Posterior cingulate gyrus (tissue), 11 donors: ENCODE measurements at places on chromosomes 2 and 18.

DNA sequence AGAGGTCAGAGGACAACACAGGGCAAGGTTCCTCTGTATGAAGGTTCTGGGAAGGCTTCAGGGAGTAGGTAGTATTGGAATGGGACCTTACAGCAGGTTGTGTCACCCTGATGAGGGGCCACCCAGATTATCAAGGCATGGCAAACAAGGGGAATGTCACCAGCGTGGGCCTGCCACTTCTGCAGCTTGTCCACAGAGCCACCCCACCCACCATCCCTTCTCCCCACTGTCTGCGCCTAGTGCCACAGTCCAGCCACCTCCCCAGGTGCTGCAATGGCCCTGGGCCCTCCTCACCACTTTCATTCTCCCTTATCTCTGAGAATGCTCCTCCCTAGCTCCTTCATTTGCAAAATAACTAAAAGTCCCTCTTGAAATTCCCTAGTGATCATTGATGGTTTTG lies 170.3 kb downstream of the TTC32 start:
- DNase-seq, result peak; percentile 42

- DNase-seq, result no peak
These were observed 100.7 kb downstream of the EHBP1 start for GRCh38 chr2:62806231-62806630.

DNA sequence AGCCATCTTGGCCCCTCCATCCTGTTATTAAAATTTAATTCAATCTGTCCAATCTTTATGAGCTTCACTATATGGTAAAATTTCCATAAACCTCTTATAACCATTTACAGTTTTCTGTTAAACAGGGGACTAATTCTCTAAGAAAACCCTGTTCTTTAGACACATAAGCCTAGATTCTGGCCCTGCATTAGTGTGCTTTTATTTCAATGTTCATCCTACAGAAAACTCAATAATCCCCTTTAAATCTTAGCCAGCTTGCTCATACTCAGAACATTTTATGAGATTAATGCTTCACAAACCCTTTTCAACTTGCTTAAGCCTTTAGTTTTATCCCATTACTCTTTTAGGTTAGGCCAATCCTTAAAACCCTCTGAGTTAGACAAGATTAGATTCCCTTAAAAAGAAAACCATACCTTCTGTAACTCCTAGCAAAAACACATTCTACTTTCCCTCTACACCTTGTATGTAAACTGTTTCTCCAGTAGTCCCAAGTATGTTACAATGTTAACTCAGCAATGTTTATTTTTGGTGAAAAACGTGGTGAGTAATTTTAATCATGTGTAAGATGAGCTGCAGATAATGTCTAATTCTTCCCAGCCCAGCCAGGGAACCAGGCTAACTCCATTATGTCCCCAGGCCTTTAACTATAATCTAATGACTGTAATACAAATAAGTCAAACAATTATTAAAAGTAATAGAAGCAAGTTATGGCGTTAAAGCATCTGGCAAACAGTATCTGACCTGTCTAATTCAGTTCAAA lies 1953.4 kb upstream of the LRRTM1 start:
- DNase-seq, result no peak

DNA sequence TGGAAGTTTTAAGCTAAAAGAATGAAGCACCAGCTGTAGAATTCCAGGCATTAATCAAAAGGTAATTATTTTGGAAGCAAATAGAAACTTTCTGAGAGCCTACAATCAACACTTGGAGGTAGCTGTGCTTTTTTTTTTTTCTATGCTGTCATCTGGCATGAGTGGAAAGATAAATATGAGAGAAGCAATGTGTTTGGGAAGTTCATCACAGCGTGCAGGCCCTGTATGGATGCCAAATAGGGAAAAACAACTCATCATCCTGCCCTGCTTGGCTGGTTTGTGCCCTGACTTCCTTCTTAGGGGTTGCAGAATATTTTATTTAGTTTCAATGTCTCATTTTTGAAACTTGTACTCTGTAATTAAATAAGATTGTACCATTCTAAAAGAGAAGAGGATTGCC lies 437.4 kb downstream of the PIK3C3 start:
- no peak for DNase-seq

DNA sequence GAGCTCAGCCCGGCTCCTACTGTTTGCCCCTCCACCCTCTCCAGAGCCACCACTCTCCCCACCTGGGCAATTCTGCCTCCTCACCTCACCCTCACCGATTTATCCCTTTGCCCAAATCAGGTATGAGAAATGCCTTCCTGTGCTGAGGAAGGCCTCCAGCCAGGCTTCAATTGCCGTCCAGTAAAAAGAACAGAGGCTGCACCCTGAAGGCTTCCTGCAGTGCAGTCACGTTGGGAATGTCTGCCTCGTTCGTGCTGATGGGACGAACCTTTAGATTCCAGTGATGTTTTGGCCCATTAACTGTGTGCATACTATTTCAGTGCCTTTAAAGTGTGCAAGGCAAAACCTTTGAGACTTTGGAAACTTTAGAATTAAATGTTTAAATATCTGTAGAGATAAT lies 34.2 kb downstream of the ATP6V1C2 start:
- no peak for DNase-seq

GRCh38 chr18:27008575-27008974 lies 143.1 kb upstream of the AQP4 start:
- no peak for DNase-seq

DNA sequence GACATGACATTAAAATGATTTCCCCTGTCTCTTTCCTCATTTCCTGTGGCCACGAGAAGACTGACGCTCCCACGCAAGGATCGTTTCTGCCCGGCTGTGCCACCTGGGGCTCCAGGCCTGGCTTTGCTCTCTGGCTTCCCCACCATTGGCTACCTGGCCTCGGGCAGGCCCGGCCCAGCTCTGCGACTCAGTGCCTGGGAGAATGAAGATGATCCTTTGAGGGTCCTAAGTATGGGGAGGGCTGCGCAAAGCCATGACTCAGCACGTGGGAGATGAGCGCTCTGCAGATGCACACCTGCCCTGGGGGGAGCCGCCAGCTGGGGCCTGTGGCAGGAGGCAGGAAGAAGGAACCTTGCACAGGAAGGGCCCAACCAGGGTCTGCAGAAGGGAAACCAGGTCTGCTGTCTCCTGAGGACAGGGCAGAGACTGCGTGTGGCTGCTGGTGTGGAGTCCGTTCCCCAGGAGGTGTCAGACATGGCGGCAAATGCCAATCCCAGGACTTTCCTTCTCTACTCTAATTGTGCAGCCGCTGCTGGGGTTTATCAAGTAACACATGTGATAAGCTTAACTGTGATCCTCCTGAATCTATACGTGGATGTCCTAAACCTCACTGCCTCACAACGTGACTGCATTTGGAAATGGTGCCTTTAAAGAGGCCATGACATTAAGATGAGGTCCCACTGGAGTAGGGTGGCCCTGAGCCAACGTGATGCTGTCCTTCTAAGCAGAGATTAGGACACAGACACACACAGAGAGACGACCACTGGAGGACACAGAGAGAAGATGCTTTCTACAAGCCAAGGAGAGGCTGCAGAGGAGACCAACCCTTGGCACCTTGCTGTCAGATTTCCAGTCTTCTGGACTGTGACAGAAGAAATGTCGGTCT lies 32.9 kb downstream of the MBP start:
- DNase-seq, result no peak

GRCh38 chr2:120722246-120722567 lies 13.5 kb upstream of the GLI2 start:
- DNase-seq, result no peak
